B cell (primary cell): ENCODE measurements at places on chromosomes 3 and 15.
A peak's percentile ranks its signal among the peaks of the same experiment; 100 is the strongest.

GRCh38 chr3:42906070-42906847, at the start of gene ZNF662:
Gene ZNF662 (plus strand): TSS chr3:42906142. CDS start chr3:42908115, 1,973 bp downstream.
- DNase-seq = no peak

GRCh38 chr3:158532099-158532734, 38.8 kb upstream of the MLF1 start:
- peak; percentile 20 for DNase-seq

- DNase-seq = no peak
These were observed 205.6 kb downstream of the IL20RB start for GRCh38 chr3:137163241-137163871.

DNA sequence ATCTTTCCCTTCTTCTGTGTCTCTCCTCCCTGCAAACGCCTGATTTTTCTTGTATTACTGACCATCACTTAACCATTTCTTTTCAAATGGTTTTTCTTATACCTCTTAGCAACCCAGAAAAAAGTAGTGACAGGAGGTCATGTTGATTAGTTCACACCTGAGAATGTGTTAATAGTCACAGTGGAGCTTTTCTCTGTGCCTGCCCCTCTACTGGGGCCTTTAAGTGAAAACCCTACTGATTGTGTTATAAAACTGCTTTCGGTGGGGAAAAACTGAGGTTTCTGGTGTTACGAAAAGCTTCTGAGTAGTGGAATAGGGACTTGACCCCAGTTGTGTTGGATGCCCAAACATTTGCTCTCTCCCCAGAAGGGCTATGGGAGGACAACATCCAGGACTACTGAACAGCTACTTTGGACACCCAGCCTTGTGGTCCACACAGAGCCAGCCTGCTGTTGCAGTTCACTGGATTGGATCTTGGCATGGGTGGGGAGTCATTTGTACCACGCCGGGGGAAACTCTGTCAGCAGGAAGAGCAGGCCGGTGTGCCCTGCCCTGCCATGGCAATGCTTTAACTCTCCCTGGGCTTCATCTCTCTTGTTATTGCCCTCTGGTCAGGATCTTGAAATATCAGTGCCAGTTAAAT, 10.3 kb downstream of the GPR87 start:
- no peak for DNase-seq

GRCh38 chr3:59266551-59266950, 216.7 kb upstream of the CFAP20DC start:
- DNase-seq = no peak

DNA sequence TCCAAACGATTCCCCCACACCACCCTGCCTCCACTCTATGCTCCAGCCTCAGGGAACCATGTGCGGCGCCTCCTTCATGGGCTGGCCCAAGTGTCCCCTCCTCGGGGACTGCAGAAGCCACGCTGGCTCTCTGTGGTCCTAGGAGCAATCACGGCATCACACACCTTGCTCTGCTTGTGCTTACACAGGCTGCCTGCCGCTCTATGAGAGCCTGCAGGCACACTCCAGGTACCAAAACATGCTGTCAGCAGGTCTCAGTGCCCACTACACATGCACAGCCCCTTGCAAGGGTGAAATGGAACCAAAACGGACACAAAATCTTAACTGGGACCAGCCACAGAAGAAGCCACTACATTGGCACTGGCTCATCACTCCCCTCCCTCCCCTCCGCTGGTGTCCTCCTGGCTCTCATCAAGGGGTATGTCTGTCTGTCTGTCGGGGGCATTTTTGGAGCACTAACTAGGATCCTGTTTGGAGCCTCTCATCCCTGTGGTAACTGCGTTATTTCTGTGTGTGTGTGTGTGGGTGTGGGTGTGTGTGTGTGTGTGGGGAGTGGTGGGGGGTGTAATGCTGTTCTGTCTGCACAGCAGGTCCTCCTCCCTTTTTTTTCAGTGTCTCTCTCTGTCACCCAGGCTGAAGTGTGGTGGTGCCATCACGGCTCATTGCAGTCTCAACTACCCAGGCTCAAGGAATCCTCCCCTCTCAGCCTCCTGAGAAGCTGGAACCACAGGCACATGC, 60.6 kb downstream of the DHX30 start:
- DNase-seq = no peak

- DNase-seq = no peak
These were observed 98.9 kb upstream of the POU1F1 start for GRCh38 chr3:87375231-87375682.

GRCh38 chr3:9301091-9301490, 51.6 kb upstream of the SRGAP3 start:
- DNase-seq = no peak

- no peak for DNase-seq
These were observed 66.4 kb downstream of the SRGAP3 start for GRCh38 chr3:9183011-9183410.

DNA sequence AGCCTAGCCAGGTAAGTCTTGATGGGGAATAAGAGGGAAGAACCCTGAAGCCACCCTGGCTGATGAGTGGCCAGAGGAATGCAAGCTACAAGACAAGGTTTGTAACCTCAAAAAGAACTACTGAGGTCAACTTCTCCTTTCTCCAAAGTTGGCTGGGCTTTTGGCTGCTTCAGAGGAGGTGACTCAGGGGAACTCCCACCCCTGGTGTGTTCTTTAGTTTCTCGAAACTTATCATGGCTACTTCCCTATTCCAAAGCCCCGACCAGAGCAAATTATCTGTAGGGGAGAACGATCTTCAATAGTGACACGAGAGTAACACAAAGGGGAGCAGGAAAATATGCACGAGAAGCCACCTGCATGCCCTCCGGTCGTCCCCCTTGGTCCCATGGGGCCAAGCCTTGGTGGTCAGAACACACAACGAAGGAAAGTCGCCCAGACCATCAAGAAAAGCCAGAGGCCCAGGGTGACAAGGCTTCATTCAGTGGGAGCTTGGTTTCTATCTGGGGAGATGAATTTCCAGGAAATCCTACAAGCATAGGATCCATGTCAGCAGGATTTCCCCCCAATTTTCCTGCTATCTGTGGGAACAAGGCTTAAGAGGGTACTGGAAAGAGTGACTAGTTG, 6.5 kb upstream of the BCL2A1 start:
- peak; percentile 87 for DNase-seq

DNA sequence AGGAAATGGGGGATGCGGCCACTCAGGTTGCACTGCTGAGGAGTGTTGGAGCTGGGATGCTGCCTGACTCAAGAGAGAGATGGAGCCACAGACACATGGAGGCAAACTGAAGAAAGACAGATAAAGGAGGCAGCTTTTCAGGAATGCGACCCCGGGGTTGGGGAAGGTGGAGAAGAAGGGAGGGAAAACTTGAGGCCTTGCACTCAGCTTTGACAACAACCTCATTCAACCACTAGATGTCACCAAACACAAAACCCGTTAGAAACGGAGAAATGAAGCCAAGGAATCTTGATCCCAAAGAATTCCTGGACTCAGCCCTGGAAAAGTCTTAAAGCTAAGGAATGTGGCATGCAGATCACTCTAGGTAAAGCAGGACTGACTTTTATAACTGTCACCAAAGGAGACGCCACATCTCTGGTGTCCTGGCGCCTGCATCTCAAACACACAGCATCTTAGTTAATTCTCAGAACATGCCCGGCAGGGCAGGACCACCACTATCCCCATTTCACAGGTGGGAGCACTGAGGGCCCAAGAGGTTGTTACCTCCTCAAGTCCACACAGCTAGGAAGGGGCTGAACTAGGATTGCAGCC, 59.6 kb upstream of the LMCD1 start:
- peak; percentile 12 for DNase-seq

- no peak for DNase-seq
These were observed 11.1 kb upstream of the PTPN9 start for GRCh38 chr15:75590239-75590638.

- no peak for DNase-seq
These were observed 313.1 kb downstream of the WDR72 start for GRCh38 chr15:53446376-53446775.

- peak; percentile 69 for DNase-seq
These were observed 13.5 kb downstream of the SEMA4B start for GRCh38 chr15:90214553-90215196.

DNA sequence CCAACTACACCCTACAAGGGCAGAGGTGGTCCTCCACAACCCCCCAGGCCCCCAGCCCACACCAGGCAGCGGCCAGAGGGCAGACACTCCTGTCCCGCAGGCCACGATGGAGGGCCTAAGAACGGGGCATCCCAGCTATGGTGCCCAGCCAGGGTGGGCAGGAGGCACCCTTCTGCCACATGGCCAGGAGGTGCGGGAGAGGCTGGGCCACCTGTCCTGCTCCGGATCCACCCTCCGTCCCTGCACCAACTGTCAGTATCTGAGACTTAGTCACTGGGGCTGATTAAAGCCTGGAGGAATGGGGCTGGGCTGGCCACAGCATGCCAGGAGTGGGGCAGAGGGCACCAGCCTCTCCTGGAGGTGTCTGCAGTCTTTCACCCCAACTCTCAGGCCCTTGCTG, 37.9 kb downstream of the TNK2 start:
- DNase-seq = no peak

DNA sequence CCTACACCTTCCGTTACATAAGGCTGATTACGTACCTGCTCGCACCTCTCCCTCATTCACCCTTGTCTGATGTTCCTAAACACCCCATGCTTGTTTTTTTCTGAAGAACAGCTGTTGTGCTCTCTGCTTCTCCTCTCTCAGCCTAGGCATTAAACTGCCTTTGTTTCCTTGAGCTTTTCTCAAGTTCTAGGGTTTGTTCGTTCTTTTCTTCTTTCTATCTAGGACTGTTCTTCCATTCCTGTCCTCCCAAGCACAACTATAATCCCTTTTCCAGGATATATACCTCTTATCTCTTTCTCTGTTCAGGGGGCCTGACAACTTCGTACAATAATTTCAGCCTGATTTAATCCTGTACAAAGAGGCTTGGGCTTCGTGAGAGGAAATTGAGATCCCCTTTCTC, 11.4 kb downstream of the SYN2 start:
- no peak for DNase-seq

GRCh38 chr3:170497207-170498095, 78.8 kb downstream of the CLDN11 start:
- DNase-seq = no peak

DNA sequence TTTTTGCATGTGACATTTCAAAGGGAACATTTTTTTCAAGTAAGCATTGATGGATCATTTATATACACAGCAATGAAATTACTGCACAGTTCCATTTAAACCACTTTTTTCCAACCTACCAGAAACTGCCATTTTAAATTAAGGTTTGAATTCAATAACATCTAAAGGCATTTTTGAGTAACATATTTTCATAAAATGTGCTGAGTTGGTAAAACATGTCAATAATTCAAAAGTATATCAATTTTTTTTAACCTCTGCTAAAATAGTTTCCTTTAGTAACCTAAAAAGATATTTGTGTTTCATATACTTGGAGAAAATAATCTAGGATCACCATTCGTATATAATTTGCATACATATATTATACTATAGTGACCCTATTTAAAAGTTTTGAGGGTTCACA, 355.1 kb upstream of the KCNMB2 start:
- DNase-seq = no peak

GRCh38 chr15:101280007-101280406, 2.7 kb upstream of the SELENOS start:
- DNase-seq = no peak

DNA sequence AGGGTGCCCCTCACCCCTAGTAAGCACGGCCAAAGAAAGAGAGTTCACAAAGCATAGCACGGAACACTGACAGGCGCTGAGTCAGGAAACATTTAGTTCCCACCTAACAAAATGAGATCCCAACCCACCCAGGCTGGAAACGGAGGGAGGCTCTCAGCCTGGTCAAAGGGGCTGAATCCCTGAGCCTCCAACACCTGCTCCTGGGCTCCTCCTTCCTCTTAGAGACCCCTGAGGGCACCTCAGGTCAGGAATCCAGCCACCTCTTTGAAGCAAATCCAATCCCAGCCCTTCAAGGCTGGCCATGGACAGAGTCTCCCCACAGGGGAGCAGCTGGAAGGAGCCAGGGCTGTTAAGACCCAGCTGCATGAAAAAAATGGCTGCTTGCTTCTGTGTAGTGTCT, 154.4 kb upstream of the HES1 start:
- no peak for DNase-seq
